ENCODE measurements at places on chromosomes 2 and 18.

DNA sequence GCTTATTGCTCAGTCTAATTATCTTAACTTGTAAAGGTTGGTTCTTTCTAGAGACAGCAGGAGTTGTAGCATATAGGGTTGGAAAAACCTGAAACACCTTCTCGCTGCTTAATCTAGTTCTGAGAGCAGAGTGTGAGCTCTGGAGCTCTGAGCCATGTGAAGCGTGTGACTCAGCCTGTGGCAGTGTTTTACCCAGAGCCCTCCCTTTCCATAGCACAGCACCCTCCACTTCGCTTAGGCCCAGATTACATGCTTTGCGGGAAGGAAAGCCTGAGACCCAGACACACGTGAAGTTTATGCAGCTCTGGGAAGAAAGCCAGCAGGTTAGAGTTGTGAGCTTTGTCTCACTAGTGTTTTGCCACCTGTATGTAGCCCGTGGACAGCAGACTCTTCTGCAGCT lies 74.5 kb downstream of the INPP4A start:
- DNase-seq: no peak

DNA sequence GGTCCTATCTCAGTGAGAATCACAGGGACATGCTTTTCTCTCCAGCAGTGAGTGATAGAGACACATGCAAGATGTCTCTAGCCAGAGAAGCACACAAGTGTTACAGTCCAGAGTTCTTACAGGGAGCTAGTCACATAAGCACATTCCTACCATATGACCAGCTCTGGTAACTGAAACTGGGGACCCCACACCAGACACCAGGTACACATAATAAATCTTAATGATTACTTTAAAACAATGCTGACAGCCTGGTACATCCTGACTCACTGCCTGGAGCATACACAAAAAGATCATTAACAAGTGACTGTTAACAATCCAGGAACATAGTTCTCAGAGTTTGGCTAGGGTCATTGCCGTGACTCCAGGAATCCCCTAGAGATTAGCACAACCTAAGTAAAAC lies 53.6 kb downstream of the GALNT1 start:
- DNase-seq: no peak

GRCh38 chr2:127770973-127771735 lies 39.8 kb downstream of the WDR33 start:
- DNase-seq: no peak

GRCh38 chr18:41378598-41378997 lies 576.4 kb upstream of the PIK3C3 start:
- DNase-seq: no peak

DNA sequence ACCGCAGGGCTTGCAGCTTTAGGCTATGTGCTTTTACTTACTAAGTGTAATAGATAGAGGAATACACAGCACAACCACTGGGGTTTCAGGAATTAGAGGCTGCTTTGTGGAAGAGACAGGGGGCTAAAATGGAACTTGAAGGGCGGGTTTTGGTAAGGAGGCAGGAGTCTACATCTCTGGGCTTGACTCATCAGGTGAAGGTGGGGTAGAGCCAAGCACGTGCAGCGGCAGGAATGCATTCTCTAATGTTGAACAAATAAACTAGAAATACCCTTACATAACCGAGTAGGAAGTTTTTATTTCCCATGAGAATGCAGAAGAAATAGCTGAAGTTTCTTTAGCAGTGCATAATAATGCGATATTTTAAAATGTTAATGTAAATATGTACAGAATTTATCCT lies 673.8 kb upstream of the SALL3 start:
- DNase-seq: no peak

Measured in HT-29 (cell line).